ENCODE measurements at places on chromosomes 2 and 18. TPM values are rescaled to one million over a fixed set of nuclear protein-coding genes. Genes with fewer than 3 reads are reported as not detected.

MALL gene
- polyA plus RNA-seq: 31.5 TPM

SCYGR3 gene
- not detected for polyA plus RNA-seq

DNA sequence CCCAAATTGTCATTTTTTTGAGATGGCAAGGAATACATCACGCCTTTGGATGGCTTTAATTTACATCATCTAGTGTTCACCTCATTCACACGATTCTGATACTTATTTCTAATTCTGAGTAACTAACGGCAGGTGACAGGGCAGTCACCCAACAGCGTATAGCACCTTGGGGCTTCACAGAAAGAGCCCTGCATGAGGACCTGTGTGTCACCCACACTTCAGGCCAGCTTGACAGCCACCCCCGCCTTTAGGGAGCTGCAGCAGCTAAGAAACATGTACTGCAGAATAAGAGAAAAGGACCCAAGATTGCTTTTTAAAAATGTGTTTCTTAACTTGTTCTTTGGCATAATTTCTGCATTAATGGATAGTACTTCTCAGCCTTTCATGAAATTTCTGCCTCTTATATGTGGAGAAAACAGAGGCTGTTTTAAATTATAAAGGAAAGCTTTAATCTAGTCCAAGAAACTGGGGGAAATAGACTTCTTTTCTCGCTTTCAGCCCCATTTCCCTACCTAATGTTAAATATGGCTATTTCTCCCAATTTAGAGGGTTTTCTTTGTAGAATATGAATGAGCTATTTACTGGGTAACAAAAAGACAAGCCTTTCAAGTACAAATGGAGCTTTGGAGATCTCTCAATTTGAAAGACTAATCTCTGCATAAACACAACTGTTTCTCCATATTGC is 245.1 kb downstream of the LDLRAD4 start:
- peak; percentile 25 for DNase-seq

DNA sequence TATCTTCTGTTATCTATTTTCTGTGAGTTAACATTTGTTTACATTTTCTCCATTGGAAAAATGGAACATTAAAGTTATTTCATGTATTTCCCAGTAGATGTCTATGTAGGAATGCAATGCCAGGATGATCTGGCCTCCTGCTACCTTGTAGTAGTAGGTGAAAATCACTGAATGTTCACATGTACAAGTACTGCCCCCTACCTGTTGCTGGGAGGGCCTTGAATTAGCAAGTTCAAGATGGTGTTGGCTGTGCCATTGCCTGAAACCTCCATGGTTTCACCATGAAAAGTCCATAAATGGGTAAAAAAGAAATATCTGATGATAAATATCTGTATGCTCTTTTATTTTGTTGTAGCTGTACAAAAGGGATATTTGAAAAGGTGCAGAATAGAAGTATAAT is 30.7 kb downstream of the XRCC5 start:
- DNase-seq: no peak

- no peak for DNase-seq
Measured at GRCh38 chr2:190574169-190574568, 39.6 kb upstream of the NEMP2 start.

- DNase-seq: peak; percentile 76
Measured at GRCh38 chr2:55048508-55049042, 1.7 kb downstream of the RTN4 start.

DNA sequence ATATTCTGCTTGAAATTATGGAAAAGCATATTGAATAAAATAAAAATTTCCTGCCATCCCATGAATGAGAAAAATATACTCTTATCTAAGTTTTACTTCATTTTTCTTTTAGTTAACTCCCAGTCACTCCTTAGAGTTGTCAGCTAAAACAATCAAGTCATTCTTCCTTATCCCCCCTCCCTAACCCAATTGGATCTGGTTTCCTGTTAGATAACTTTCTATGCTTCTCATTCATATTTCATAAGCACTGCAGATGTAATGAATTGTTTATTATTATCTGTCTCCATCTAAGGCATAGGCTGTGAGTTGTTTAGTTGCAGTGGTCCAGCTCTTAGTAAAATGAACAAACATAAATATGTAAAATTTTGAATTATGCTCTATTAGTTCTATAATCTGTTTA is 244.0 kb upstream of the GCFC2 start:
- DNase-seq: no peak

DNA sequence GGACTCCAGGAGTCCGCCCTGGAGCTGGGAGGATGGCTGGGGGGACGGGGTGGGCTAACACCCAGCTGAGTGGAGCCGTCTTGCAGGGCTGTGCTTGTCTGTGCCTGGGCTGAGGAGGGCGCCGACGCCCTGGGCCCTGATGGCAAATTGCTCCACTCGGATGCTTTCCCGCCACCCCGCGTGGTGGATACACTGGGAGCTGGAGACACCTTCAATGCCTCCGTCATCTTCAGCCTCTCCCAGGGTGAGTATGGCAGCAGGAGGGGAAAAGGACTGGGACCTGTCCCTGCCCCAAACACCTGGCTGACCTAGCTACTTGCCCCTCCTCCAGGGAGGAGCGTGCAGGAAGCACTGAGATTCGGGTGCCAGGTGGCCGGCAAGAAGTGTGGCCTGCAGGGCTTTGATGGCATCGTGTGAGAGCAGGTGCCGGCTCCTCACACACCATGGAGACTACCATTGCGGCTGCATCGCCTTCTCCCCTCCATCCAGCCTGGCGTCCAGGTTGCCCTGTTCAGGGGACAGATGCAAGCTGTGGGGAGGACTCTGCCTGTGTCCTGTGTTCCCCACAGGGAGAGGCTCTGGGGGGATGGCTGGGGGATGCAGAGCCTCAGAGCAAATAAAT is 12.9 kb downstream of the KHK start:
- no peak for DNase-seq

GRCh38 chr2:42309366-42309765 is 51.7 kb downstream of the COX7A2L start:
- no peak for DNase-seq

DNA sequence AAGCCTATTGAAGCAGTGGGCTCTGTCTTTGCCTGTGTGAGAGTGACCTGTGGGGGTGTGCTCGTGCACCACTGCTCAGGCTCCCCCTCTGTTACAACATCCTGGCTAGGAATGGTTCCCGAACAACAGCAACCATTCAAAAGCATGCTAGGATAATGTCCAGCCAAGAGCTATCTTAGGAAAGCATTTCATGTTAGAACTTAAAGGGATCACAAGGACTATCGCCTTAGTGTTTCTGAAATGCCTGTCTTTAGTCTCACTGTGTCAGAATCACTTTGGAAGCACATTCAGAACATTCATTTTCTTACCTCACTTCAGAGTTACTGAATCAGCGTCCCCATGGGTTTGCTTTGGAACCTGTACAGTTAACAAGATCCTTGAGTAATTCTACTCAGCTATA is 134.9 kb upstream of the DSEL start:
- DNase-seq: no peak
